RWPE2 (cell line): ENCODE measurements at places on chromosomes 3 and 15.

- no peak for DNase-seq
Measured at GRCh38 chr15:65132878-65133547, 595 bp downstream of the PDCD7 start.

GRCh38 chr3:52506266-52506966 is 11.3 kb downstream of the STAB1 start:
- no peak for DNase-seq

GRCh38 chr3:53772562-53772961 is 73.7 kb downstream of the CHDH start:
- DNase-seq: no peak

DNA sequence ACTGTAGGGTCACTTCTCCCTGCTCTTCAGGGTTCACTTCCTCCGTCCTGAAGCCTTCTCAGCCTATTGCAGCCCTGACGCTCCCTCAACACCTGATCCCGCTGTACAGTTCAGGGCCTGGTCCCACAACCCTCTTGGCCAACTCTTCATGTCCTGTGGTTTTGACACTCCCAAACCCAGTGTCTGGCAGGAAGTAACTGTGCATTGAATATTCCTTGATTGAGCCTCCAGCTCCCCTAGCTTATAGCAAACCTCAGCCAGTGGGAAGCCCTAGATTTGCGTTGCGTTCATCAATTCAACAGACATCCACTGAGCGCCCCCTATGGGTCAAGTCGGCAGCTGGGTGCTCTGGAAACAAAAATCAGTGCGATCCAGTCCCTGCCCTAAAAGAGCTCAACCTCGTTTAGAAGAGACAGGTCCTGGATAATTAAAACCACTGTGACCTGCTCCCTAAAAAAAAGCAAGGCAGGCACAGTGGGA is 13.5 kb downstream of the UBAP1L start:
- peak; percentile 47 for DNase-seq

- peak; percentile 58 for DNase-seq
Measured at GRCh38 chr15:101045835-101046691, 126.9 kb downstream of the LRRK1 start.

DNA sequence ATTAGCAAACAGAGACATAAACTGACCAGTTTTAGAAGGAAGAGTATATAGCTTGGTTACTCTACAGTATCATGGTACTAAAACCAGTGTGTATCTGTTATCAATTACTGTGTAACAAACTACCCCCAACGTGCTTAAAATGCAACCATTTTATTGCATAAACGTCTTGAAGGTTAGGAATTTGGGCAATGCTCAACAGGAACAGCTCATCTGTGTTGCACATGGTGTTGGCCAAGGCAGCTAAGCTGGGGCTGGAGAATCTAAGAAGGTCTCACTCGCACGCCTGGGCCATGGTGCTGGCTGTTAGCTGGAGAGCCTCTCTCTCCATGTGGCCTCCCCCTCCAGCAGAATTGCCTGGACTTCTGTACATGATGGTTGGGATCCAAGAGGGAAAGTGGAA is 81.2 kb upstream of the THBS1 start:
- no peak for DNase-seq

DNA sequence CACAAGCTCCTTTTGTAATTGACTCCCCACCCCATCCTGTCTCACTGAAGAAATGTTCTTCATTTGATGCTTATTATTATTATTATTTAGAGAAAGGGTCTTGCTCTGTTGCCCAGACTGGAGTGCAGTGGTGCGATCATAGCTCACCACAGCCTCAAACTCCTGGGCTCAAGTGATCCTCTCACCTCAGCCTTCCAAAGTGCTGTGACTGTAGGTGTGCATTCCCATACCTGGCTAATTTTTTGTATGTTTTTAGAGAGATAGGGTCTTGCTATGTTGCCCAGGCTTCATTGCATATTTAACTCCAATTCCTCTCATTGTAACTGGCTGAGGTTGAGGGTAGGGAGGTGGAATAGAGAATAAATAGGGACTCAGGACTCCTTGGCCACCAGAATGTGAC is 22.3 kb downstream of the SEMA5B start:
- no peak for DNase-seq

DNA sequence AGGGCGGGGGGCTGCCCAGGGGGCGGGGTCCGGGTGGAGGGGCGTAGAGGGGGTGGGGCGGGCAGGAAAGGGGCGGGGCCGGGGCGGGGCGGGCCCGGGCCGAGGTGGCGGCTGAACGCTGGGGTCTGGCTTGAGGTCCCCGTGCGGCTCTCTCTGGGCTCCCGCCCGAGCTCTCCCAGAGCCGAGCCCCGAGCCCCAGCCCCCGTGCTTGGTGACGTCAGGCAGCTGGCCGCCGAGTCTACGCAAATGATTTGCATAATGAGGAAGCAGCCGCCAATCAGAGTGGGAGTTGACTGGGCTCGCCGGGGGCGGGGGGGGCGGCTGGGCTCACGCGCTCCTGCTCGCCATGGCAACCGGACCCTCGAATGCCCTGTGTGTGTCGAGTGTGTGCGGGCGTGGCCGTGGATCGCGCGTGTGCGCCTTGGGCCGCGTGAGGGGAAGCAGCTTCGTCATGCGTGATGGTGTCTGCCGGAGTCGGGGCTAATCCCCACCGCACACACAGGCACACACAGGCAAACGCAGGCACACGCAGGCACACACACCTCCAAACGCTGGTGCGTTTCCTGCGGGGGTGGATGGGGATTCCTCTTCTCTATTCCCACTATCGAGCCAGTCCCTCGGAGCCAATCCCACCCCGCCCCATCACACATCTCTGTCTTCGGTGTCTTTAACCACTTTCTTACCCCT is at the start of gene CELF6:
Gene CELF6 (minus strand): TSS at position 173 of the 687 bp plus-strand sequence. CDS start 283 bp downstream, outside the sequence.
- peak; percentile 88 for DNase-seq

- DNase-seq: peak; percentile 21
Measured at GRCh38 chr3:194306109-194306686, 44.9 kb downstream of the CPN2 start.

DNA sequence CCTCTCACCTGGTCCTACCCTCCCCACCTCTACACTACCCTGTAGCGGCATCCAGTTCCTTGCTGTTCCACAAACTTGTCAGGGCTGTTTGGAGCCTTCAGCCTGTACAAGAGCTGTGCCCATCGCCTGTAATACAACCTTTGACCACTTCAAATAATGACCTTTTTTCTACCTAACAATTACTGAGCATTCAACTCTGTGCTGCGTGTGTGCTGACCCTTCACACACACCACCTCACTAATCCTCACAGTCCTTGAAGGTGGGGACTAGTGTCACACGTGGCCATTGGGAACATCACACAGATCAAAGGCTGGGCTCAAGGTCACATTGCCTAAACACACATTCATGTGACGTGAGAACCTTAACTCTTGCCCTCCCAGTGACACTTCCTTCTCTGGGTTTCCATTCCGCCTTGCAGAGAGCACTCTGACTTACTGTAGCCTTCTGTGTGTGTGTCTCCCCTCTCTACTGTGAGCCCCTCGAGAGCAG is 3.1 kb downstream of the C3orf20 start:
- DNase-seq: no peak

DNA sequence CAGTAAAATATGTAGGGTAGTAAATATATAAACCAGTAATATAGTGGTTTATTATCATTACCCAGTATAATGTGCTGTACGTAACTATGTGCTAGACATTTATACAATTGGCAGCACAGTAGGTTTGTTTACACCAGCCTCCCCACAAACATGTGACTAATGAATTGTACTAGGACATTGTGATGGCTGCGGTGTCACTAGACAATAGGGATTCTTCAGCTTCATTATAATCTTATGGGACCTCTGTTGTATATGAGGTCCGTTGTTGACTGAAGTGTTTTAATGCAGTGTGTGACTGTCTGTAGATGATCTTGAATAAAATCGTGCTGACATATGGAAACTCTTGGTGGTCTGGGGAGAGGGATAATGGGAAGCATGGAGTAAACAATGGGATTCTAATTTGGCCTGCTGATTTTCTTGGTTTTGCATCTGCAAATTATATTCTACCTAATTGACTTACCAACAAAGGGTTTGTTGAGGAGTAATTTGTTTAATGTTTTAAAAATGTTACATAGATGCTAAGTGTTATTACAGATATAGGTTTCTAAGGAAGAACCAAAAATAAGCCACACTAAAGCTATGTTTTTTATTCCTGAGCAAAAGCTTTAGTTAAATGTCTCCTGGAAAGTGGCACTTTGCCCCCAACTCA is 496.5 kb upstream of the TBL1XR1 start:
- DNase-seq: no peak

GRCh38 chr15:39018966-39019365 is 454.4 kb upstream of the RASGRP1 start:
- no peak for DNase-seq

DNA sequence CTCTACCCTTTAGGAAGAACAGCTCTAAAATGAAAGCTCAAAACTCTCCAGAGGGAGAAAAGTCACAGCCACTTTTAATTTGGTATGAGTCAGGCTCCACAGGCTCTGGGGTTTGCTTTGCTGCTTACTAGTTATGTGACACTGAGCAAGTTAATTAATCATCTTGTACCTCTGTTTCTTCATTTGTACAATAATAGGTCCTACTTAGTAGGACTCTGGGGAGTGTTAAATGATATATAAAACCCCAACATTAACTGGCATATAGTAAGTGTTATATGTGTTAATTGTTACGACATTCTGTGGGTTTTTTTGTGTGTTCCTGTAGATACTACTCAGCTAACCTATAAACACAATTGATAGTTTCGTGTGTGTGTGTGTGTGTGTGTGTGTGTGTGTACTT is 6.6 kb downstream of the ACKR2 start:
- no peak for DNase-seq

GRCh38 chr15:58276924-58277323 is 138.7 kb downstream of the AQP9 start:
- no peak for DNase-seq

DNA sequence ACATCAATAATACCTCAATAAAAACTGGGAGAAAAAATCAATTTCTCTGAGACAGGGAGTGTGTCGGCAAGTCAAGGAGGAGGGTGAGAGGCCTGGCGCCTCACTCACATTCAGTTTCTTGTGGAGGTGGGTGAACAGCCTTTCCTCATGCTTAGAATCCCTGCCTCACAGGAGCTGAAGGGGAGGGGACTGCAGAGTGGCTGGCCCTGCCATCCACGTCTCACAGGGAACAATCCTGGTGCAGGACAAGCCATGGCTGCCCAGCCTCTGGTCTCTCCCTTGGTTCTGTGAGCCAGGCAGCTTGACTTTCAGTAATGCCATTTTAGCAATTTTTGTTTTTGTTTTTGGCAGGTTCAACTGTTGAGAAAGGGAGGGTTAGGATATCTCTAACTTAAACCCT is 126.5 kb upstream of the HACD2 start:
- DNase-seq: no peak

DNA sequence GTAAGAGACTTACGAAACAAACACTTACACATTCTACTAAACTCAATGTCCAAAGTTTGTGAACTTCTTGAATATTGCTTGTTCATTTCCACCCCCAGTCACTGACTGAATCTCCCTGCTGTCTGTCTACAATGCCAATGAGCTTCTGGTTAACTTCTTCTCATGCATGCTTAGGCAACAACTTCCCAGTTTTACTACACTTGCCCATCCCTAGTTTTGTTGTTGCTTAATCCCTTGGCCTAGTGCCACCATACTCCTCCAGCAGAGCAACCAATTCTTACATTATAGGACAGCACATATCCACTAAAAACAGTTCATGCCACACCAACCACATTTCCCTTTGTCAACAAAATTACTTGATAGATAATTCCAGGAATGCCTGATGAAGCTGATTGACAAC is 40.9 kb upstream of the CCR2 start:
- DNase-seq: no peak

- DNase-seq: no peak
Measured at GRCh38 chr15:91941871-91942658, 88.6 kb downstream of the SLCO3A1 start.

DNA sequence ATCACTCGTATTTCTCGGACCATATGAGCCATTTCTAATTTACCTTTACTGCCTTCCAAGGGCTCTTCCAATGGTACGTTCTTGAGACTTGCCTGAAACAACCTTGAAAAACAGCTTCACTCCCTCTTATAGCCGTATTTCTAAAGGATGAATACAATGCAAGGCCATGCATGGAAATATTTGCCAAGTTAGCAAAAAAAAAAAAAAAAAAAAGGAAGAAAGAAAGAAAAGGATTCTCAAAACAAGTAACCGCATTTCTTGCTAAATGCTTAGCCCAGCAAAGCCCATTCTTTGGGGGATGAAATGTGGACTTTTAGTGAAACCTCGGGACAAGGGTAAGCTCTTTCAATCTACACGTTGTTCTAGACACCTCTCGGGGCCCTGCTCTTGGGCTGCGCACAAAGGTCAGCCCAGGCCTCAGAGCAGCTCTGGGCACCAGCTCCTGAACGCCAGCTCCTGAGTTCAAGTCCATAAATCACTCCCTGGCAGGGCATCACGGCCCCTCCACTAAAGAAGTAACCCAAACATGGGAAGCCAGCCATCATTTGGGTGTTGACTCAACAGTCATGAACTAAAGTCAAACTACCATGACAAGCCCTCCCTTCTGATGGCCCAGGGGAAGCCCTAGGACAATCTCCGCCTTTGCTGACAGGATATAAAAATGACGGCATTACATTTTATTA is 132.7 kb downstream of the ADAMTS17 start:
- peak; percentile 54 for DNase-seq

GRCh38 chr15:49506341-49506740 is 83.3 kb downstream of the FGF7 start:
- DNase-seq: no peak

DNA sequence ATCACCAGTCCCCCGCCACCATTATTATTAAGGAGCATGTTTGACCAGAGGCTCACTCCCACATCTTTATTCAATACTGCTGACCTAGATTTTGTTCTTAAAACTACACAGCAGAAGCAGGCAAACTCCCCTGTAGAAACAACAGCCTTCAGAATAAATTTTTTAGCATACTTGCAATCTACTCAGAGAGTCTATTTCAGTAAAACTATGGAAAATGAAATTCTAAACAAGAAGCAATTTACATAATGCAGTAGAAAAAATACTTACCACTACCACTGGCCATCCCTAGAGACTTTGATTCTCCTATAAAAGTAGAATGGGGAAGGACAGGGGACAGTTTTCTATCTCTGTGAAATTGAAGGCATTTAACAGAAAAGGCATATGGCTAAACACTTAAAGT is 76.0 kb downstream of the MAP4 start:
- no peak for DNase-seq

GRCh38 chr3:53845103-53845880 is 927 bp downstream of the CHDH start:
- no peak for DNase-seq

- DNase-seq: no peak
Measured at GRCh38 chr15:45126535-45127158, 3.0 kb downstream of the DUOXA1 start.

- no peak for DNase-seq
Measured at GRCh38 chr15:65805019-65805745, 13.1 kb upstream of the DENND4A start.

DNA sequence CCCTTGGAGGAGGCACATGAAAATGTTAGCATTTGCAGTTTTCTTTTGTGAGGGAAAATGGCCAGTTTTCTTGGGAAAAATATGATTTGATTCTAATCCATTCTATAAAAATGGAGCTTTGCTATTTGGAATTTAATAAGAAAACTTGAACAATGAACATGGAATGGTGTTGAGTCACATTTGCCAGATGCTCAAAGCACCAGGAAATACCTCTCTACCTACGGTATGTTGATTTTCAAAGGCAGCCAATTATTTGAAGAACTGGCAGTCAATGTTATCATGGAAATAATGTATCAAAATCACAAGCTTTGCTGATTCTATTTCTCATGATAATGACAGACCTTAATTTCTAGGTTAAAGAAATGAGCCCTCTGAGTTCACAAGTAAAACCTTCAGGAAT is 14.9 kb downstream of the NME9 start:
- no peak for DNase-seq

- no peak for DNase-seq
Measured at GRCh38 chr15:63310646-63311045, 33.2 kb downstream of the APH1B start.
